ENCODE measurements at places on chromosomes 7 and 10.

- DNase-seq, result no peak
These were observed 248.0 kb downstream of the TNS3 start for GRCh38 chr7:47333959-47334358.

GRCh38 chr7:36810489-36810888, 86.2 kb upstream of the AOAH start:
- no peak for DNase-seq

GRCh38 chr10:84392181-84392580, 63.8 kb downstream of the CCSER2 start:
- no peak for DNase-seq

- no peak for DNase-seq
These were observed 3.8 kb downstream of the VPS41 start for GRCh38 chr7:38905056-38905759.

GRCh38 chr10:78876449-78876848, 192.3 kb upstream of the ZMIZ1 start:
- DNase-seq, result no peak

Measured in GM23338 (cell line).